ENCODE measurements at places on chromosomes 2 and 18.
A peak's percentile ranks its signal among the peaks of the same experiment; 100 is the strongest.

GRCh38 chr2:85175369-85176299, 42.4 kb downstream of the TCF7L1 start:
- no peak for DNase-seq

DNA sequence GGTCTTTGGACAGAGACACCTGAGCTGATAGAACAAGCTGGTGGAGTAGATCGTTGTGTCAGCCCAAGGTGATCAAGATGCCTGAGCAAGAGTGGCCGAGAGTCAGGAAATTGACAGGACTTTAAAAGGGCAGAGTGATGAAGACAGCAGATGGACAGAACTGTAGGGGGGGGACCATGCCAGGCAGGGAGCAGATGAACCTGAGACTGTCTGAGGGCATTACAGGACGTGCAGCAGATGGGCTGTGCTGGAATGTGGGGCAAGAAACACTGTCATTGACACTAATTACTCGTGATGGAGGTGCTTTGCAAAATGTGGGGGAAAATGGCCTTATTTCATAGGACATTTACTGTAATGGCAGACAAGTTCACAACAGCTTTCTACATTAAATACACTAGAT, 225.0 kb downstream of the THSD7B start:
- no peak for DNase-seq

DNA sequence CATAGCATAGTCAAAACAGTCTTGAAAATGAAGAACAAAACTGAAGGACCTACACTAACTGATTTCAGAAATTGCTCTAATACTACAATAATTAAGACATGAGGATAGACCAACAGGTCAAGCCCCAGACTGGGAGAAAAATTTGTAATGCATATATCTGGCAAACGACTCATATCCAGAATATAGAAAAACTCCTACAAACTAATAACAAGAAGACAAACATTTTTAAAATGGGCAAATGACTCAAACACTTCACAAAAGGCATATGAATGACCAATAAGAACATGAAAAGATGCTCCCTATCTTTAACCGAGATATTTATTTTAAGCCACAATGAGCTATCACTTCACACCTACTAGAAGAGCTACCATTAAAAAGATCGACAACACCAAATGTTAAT, 14.2 kb downstream of the TGFBRAP1 start:
- no peak for DNase-seq

- no peak for DNase-seq
Observed at GRCh38 chr18:59986139-59986538, 86.3 kb downstream of the PMAIP1 start.

DNA sequence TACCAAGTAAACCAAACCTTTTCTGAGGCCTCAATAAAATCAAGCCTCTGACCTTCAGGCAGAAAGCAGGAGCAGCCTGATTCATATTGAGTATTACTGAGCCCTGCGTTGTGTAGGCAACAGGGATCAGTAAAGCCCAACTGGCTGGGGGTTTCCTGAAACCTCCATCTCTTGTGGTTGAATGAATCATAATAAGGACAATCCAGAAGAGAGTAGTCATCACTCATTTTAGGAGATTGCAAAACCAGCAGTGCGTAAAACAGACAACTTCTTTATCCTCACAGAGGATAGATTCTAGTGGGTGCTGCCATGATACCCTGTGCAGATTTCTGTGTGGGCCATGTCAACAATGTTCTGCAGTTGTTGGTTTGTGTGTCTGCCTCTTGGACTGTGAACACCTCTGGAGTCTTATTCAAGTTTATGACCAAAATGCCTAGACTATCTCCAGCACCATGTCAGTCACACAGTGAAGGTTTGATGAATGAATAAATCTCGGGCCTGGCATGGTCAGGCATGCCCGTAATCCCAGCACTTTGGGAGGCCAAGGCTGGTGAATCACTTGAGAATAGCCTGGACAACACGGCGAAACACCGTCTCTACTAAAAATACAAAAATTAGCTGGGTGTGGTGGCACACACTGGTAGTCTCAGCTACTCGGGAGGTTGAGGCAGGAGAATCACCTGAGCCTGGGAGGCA, 51.8 kb upstream of the RAB27B start:
- peak; percentile 94 for DNase-seq

DNA sequence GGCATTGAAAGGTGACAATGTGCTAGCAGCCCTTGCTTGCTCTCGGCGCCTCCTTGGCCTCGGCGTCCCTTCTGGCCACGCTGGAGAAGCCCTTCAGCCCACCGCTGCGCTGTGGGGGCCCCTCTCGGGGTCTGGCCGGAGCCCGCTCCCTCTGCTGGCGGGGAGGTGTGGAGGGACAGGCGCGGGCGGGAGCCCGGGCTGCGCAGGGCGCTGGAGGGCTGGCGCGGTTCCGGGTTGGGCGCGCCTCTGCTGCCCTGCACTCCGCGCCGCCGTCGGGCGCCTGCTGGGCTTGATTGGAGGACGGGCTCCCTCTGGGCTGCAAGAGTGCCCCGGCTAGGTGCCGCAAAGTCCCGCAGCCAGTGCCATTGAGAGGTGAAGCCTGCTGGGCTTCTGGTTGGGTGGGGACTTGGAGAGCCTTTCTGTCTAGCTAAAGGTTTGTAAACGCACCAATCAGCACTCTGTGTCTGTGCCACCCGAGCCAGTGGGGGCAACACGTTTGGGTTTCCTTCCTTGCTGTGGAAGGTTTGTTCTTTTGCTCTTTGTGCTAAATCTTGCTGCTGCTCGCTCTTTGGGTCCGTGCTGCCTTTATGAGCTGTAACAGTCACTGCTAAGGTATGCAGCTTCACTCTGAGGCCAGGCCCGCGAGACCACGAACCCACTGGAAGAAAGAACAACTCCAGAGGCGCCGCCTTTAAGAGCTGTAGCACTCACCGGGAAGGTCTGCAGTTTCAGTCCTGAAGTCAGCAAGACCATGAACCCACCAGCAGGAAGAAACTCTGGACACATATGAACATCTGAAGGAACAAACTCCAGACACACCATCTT, 14.8 kb upstream of the IMP4 start:
- DNase-seq: peak; percentile 44

GRCh38 chr2:165843351-165843750, 49.3 kb upstream of the GALNT3 start:
- no peak for DNase-seq

- DNase-seq: no peak
Observed at GRCh38 chr2:219250049-219250781, 2.8 kb upstream of the TUBA4B start.

- no peak for DNase-seq
Observed at GRCh38 chr18:59870623-59871130, 29.1 kb upstream of the PMAIP1 start.

GRCh38 chr2:203688798-203689197, 17.6 kb upstream of the CD28 start:
- DNase-seq: peak; percentile 51

DNA sequence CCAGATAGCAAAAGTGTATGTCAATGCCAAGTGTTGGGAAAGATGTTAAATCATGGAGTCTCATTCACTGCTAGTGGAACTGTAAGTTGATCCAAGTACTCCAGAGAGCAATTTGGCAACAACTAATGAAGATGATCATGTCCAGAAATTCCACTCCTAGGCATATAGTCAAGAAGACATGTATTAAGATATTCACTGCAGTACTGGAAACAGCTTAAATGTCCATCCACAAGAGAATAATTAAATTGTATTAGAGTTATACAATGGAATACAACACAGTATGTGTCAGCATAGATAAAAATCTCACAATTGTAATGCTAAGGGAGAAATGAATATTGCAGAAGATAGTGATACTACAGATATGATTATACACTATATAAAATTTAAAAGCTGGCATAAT, 15.2 kb upstream of the LBH start:
- DNase-seq: no peak

- DNase-seq: no peak
Observed at GRCh38 chr2:139885921-139886498, 1105.8 kb upstream of the NXPH2 start.

DNA sequence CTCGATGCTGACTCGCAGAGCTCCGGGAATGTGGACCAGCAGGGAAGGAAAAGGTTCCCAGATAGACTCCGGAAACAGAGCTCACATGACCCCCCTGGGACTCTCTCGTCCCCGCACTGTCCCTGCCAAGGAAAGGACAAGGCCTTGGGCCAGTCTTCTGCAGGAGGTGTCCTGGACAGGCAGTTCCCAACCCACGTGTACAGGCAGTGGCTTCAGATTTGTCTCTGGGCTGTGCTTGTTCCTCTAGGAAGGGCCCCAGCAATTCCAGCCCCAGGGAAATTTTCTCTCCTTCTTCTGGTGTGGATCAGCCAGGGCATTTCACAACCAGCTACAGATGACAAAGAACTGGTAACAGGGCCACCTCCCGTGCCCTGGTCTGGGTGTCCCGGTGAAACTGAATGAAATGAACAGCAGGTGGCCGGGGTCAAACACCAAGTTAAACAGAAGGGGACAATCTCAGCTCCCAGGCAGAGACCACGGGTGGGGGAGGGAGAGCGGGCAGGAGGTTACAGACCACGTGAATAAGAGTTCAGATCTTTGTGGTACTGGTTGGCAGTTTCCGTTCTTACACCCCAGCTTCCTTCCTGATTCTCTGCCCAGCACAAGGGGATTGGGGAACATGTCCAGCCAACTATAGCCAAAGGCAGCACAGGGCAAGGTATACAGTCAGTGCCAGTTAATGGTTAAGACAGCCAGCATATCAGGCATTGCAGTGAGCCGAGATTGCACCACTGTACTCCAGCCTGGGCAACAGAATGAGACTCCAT, 52.2 kb upstream of the CAB39 start:
- DNase-seq: no peak

- no peak for DNase-seq
Observed at GRCh38 chr2:41859615-41860514, 188.0 kb upstream of the PKDCC start.

DNA sequence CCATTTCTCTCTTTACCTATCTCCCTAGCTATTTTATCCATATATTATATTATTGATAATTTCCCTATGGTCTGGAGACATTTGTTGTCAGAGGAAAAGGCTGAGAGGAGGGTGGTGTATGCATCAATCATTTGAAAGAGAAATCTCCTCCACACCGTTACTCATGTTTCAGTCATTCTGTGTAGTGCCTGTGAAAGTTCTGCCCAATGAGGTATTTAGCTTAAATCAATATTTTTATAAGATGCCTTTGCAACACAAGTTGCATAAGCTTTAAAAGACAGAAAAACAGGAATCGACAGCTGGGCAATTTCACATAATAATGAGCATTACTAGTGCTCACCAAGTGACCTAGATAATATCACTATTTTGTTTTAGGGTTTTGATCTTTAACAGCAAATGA, 363.7 kb upstream of the FSIP2 start:
- no peak for DNase-seq

DNA sequence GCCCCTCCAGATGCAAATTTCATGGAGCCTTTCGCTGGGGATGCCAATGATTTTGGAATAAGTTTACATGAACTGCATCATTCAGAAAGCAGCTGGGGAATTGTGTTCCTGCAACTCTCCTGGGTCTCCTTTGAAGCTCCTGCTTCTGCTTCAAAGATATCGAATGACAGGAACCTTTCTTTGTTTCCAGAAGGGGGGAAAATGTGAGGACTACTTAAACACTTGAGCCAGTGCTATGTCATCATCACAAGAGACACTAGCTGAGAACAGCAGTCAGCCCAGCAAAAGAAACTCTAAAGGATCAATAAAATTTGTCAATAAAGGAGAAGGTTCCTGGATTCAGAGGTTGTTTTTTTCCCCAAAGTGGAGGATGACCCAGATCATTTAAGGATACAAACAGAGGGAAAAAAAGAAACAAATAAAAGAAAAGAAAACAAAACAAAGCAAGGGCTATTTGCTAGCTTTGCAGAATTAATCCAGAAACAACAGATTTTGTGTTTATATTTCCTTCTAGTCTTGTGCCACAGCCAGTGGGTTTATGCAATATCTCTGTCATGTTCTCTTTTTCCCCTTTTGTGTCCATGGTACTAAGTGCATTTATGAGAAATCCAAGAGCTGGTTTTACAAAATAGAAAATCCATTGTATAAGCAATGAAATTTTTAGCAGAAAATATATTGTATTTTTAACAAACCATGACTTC, 463.7 kb downstream of the CDH2 start:
- no peak for DNase-seq

DNA sequence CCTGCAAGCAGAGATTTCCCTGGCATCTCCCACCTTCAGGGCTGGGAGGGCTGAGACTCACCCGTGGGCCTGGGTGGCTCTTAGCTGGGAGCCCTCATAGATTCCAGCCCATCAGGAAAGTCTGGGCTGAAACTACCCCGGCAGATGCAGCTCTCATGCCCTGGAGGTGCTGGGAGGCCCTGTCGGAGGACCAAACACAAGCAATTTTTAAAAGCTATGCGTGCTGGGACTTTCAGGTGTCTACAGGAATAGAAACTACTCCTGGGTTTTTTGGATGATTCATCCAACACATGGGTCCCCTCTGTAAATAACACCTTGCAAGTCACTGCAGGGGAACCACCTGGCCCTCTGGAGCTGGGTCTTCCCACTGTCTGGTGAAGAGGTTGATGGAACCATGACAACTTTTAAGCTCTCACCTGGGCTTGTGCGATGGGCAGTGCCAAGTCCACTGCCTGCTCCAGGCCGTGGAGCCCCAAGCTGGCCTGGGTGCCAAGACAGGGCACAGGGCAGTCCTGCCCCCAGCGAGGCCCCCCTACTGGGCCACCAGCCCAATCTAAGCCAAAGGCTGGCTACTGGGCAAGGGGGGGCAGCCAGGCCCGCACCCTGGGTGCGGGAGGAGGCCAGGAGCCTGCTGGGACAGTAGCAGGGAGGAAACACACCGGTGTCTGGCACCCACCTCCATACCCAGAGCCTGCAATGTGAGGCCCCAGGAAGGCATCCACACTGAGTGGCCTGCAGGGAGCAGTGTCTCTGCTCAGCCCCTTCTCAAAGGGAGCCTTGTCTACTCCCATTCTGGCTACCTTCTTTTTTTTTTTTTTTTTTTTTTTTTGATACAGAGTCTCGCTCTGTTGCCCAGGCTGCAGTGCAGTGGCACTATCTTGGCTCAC, 1.1 kb upstream of the GPR55 start:
- no peak for DNase-seq

DNA sequence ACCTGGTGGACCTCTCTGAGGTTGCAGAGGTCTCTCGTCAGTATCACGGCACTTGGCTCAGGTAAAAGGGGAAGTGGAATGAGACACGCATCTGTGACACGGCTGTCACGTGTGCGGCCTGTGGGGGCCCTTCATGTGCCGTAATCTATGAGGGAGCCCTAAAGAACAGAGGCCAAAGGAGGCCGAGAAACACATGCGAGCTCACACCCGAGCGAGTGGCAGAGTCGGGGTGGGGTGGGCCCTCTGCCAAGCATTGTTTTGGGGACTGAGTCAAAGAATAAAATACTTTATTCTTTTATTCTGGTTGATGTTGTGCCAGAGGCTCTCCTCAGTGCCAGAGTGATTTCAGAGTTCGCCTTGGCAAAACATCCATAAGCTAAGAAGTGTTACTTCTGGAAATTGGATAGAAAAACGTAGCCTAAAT, 43.3 kb downstream of the PLB1 start:
- no peak for DNase-seq

- no peak for DNase-seq
Observed at GRCh38 chr2:105287692-105288091, 41.8 kb downstream of the TGFBRAP1 start.

GRCh38 chr2:211281430-211282073, 725.2 kb downstream of the CPS1 start:
- DNase-seq: no peak
